Fibroblast of upper back skin (primary cell): ENCODE measurements at places on chromosomes 4 and X.

DNA sequence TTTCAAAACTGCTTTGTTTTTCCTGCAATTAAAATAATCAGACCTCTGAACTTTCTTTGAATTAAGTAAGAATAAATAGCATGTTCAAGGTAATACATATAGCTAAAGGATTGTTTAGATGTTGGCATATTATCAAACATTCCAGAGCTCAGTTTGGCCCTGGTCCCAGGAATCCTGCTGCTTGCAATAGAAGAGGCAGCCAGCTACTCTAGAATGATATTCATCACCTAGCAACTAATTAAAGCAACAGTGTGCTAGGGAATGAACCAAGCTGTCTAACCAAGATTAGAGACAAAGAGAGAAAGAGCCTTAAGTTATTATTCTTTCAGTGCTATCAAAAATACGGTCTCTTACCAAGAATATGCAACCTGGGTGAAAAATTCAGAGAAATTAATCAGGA, 460.9 kb downstream of the GABRG1 start:
- DNase-seq, result peak; percentile 61

DNA sequence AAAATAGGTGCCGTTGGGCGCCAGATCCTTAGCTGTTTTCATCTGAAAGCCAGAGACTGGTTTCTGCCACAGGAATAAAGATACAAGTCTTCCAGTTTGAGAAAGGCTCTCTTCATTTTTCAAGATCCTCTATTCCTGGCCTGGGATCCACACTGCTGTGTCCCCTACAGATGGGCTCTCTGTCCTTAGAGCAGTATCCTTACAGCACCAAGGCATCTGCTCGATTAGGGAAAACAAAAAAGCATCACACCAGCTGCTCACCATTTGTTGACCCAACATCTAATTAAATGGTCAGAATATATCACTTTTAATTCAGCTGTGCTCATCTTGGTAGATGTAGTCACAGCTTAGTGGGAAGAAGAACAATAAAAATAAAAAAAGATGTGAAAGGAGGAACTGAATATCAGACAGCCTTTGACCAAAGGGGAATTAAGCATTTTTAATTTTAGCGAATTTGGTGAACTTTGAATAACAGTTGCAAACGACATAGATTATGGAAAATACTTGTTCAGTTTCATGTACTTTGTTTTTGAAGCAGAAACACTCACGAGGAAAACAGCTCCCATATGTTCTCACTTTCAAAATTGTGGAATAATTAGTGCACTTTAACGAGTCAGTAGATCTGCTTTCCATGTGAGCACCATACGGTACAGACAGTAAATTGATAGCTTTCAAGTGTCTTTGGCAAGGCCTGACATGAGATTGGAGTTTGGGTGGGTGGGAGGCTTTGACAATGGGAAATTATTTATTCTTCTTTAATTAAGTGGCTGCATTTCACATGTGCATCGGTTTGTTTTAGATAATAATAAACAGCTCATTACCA, 148.4 kb upstream of the CLNK start:
- no peak for DNase-seq

DNA sequence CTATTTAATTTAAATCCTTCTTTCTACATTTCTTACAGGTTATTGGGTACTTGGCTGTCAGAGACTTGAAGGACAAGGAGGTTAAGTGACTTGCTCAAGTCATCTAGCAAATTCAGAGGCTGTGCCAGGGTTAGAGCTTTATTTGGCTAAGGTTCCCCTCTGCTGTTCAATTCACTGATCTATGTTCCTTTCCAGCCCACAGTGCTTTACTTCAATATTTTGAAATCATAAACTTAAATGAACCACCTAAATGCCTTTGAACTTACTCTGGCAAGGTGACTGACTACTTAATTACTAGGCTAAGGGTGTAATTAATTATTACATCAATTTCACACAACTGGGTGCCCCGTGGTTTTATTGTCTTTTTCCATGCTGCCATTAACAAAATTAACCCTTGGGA, 288.7 kb downstream of the CAMK2D start:
- no peak for DNase-seq

GRCh38 chr4:122539861-122540465, 80.9 kb downstream of the IL21 start:
- DNase-seq, result no peak

DNA sequence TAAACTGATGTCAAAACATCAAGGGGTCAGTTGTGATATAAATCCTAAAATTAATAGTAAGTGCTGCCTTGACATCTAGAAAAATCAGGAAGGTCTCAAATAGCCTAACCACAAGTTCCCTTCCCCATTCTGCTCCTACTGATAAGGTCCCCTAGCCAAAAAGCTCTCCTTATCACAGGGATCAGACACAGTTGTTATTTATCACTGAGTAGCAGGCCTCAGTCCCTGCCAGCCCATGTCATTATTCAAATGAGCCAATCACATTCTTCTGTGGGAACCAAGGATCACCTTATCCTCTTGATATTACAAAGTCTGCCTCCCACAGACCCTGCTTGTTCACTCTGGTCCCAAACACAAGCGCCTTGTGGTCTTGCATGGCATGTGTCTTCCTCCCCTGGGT, 23.3 kb upstream of the TMEM255A start:
- DNase-seq, result no peak

GRCh38 chr4:97507587-97508245, 635.6 kb downstream of the STPG2 start:
- DNase-seq, result peak; percentile 15
